ENCODE measurements at places on chromosomes 7 and 10.

DNA sequence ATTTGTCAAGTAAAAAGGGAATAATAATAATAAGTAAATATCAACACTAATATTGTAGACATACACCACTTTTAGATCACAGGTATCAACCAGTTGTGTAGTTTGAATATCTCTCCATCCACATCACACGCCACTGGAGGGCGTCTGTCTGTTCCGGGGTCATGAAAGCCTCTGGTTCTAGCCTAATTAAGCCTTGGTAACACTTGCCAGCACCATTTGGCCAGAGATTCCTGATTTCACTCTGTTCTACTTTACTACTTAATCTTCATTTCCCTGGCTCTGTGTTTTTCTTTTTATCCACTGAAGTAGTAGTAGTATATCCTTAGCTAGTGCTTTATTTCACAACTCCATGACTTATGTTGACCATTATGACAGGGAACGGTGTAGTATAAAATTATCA is 285.6 kb upstream of the POM121L12 start:
- no peak for DNase-seq

GRCh38 chr10:8085251-8085650 is 30.8 kb downstream of the GATA3 start:
- no peak for DNase-seq

DNA sequence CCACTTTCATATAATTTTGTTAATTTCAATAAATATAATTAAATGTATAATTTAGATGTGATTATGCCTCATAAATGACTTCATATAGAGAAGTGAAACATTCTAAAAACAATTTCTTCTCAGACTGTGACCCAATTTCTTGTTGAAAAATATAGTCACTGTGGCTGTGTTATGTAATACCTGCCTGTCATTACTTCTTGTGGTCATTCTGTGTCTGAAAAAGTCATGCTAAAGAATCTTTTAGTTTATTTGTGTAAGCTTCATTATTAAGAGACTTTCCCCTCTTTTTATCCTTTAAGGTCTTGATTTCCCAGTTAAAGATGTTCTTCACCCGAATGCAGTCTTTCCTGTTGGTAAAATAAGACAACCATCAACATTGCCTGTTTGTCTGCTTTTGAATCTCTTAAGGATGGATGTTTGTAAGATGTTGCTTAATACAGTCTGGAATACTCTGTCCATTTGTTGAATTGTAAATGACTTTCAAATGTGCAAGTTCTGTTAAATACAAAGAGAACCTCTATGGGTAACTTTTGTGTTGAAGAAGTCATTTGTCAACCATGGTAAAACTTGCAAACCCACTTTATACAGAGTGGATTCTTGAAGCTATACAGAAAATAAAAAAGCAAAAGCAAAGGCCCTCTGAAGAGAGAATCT is 16.0 kb downstream of the KAT6B start:
- DNase-seq, result no peak

- no peak for DNase-seq
Observed at GRCh38 chr7:27123007-27123476, 7.5 kb downstream of the HOXA4 start.

DNA sequence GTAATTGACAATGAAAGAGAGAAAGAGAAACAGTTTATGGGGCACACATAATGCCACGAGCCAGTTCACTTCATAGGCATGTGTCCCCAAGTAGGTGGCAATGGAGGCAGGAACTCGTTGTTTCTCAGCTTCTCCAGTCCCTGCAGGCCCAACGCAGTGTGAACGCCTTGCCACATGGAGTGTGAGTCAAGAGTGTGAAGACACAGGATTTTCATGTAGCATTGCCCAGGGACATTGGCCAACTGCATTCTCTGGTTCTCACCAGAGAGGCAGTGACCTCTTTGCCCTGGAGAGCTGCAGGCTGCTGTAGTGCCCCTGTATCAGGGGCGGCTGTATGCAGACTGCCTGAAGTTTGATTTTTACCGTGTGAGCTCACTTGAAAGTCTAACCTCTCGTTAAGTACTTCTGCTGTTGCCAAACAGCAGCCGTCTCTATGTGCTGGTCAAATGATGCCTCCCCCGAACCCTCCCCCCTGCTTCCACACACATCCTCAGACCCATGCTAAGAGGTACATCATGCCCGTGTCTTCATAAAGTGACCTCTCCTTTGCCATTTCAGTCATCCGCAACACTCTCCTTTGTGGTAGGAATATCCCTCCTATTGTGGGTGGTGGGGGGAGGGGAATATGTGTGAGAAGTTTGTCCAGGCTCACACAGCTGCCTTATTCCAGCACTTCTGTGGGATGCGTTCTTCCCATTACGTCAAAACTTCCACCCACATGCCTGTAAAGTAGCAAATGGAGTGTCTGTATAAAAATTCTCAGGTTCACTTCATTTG is 12.7 kb downstream of the LRRC18 start:
- DNase-seq, result no peak

DNA sequence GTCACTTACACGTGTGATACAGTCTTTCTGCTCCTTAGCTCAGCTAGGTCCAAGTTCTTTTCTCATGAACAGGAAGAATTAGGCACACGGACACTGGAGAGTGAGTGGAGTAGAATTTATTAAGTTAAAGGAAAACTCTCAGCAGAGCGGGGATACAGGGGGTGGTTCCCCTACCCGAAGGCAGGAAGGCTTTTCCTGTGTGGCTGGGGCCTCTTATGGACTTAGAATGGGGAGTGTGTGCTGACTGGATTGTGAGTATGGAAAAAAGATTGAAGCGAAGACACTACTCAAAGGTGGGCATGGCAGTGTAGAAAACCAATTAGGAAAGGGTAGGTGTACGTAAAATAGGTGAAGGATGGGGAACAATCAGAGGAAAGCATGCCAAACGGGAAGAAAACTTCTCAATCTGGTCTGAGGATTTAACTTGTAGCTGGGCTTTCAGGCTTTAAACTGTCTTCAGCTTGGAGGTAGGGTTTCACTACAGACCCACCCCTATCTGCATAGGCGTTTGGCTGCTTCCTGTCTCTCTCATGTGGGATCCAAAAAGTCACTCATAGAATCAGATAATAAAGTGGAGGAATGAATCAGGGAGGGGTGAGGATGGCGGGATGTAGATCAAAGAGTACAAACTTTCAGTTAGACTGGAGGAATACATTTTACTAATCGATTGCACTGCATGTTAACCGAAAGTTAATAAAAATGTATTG is 104.2 kb downstream of the ANKRD7 start:
- DNase-seq, result no peak

- no peak for DNase-seq
Observed at GRCh38 chr7:37368540-37368939, 80.1 kb downstream of the ELMO1 start.

- DNase-seq, result no peak
Observed at GRCh38 chr10:97763411-97763810, 8.4 kb downstream of the SFRP5 start.

- no peak for DNase-seq
Observed at GRCh38 chr10:7255517-7255916, 155.3 kb downstream of the SFMBT2 start.

- DNase-seq, result no peak
Observed at GRCh38 chr7:30595436-30596013, 847 bp downstream of the GARS1 start.

DNA sequence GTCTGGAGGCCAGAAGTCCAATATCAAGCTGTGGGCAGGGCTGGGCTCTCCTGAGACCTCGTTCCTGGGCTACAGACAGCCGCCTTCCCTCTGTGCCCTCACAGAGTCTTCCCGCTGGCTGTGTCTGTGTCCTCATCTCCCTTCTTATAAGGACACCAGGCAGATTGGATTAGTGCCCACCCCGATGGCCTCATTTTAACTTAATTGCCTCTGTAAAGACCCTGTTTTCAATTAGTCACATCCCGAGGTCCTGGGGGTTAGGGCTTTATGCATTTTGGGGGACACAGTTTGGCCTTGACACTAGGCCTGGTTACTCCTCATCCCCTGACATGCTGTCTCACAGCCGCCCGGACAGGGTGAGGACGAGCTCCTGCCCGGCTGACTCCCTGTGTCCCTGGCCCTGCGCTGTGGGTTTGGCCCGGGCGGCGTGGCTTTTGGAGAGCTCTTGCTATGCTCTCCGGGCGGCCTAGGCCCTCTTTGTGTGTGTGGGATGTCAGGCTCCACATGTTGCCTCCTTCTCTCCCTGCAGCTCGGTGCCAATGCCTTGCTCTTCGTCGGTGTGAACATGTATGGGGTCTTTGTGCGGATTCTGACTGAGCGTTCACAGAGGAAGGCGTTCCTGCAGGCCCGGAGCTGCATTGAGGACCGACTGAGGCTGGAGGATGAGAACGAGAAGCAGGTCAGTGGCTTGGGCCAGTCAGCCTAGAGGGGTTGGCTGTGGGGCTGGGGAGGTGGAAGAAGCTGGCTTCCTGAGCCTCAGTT is 18.2 kb downstream of the ADCY1 start:
- DNase-seq, result no peak

DNA sequence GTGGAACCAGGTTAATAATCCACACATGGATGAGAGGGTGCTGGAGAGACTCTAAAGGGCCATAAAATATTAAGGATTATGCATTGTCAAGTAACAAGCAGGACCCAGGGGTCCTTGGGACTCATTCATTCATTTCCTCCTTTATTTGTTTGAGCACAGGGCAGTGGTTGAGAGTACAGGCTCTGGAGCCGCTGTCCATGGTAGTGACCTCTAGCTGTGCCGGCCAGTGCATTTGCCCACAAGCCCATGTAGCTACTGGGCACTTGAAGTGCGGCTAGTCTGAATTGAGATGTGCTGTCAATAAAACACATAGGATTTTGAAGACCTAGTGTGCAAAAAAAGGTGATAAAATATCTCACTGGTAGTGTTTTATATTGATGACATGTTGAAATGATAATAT is 137.6 kb downstream of the C10orf105 start:
- DNase-seq, result no peak

DNA sequence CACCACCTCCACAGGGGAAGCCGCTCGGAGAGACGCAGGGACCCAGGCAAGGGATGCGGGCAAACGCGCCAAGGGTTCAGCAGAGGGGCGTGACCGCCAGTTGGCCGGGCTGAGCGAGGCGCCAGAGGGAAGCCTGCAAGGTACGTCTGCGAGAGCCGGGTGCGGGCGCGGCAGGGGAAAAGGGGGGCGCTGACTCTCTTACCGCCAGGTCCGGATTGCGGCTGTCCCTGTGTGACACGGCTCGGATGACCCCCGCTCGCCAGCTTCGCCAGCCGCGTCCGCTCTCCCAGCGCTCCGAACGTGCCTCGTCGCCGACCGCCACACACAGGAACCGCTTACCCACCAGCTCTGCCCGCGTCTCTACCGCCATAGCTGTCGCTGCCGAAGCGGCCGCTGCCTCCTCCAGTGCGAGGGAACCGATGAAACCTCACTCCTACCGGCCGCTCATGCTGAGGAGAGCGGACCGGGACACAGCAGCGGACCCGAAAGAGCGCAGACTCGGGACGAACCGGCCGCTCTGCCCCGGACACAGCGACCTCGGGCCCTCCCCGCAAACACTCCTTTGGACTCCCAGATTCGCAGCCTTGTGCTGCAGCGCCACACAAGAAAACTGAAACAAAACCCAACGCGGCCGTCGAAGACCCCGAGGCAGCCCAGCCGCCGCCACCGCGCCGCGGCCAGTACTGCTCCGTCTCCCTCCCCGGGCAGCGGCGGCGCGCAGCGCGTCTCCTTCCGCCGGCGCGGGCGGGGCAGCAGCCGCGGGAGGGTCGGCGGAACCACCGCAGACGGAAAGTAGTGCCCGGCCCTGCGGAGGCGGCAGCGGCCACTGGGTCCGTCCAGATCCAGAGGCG is at the start of gene JMJD1C:
TSS of gene JMJD1C (minus strand) at position 685 of the 851 bp plus-strand sequence. CDS start at position 370, 315 bp downstream.
- peak; percentile 9 for DNase-seq

DNA sequence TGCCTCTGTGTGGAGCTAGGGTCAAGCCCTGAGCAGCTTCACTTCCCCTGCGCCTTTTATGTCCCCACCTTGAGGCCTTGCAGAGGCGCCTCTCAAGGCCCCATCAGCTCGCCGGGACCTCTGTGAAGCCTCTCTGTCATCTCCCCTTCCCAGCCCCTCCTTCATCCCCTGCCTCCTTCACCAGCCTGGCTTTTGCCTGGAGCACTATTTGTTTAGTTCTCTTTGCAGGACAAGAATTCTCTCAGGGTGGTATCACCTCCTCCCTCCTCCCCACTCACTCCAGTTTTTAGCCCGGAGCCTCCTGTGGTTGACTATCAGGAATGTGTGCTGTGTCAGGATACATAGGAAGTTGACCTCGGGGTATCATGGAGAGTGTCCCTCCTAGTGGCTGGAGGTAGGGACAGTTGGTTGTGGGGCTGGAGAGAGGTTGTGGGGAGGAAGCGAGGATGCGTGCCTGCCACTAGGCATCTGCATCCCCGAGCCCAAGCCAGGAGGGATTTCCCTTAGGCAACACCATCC is 89.8 kb upstream of the ANLN start:
- no peak for DNase-seq

DNA sequence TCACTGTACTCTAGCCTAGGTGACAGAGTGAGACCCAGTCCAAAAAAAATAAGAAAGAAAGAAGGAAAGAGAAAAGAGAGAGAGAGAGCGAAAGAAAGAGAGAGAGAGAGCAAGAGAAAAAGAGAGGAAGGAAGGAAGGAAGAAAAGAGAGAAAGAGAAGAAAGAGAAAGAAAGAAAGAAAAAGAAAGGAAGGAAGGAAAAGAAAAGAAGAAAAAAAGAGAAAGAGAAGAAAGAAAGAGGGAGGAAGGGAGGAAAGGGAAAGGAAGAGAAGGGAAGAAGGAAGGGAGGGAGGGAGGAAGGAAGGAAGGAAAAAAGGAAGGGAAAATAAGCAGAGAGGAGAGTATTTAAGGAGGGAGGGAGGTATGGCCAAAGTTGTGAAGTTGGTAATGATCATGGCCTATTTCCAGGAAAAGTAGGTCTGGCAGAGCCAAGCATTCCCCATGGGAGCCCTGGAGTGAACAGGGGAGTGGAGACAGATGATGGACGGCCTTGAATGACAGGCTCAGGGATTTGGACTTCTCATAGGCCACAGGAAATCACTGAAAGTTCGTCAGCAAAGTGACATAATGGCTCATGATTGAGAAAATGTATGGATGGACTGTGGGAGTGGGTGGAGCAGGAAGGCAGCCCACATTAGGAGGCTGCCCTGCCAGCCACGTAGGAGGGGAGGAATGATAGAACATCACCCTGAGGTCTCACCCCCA is 44.8 kb upstream of the CUX1 start:
- DNase-seq, result no peak

DNA sequence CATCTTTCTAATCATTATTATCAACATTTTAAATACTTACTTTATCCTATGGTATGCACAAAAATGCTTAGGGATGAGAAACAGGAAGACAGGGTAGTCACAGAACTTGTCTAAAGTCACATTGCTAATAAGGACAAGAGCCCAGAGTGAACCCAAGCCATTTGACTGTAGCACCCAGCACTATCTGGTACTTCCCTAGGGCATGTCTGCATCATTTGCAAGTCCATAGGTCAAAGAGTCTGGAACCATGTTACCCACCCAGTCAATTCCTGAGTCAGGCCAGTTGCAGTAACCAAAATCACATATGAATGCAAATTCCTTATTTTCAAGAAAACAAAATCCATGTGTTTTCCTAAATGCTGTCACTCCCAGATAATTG is 19.1 kb downstream of the ASAH2 start:
- no peak for DNase-seq

DNA sequence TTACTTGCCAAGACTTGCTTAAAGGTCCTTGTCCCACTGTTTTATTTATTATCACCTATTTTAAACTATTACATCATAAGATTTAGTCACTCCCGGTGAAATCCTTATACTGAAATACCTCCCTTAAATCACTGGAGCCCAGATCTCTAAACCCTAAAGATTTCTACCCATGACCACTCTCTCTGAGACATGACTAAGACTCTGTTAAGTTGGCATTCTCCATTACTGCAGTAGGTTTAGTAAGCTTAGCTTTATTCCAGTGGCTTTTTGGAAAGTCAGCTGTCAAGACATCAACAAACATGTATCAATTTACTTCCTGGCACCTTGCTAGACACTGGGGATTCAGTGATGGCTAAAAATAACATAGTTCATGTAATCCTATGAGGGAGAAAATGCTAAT is 874.2 kb downstream of the KCNMA1 start:
- DNase-seq, result no peak

Data from activated naive CD8-positive, alpha-beta T cell treated with anti-CD3 and anti-CD28 coated beads, Interleukin-2, amount 50 U/mL, for 16 hours (primary cell).